ENCODE measurements at places on chromosomes 2 and 18.
A peak's percentile ranks its signal among the peaks of the same experiment; 100 is the strongest.

- DNase-seq: no peak
Observed at GRCh38 chr18:35623255-35623654, 41.7 kb downstream of the GALNT1 start.

DNA sequence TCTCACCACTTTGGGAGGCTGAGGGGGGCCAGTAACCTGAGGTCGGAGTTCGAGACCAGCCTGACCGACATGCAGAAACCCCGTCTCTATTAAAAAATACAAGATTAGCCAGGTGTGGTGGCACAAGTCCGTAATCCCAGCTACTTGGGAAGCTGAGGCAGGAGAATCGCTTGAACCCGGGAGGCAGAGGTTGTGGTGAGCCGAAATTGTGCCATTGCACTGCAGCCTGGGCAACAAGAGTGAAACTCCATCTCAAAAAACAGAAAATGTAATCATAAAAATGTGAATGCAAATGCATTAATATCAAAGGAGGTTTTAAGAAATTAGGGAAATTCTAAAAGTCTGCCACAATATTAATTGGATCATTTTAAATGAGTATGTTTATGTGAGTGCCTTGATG lies 45.7 kb downstream of the ACTR2 start:
- DNase-seq: no peak

- DNase-seq: no peak
Observed at GRCh38 chr18:3422905-3423304, 27.1 kb upstream of the TGIF1 start.

GRCh38 chr18:77234504-77235365 lies 14.9 kb upstream of the GALR1 start:
- DNase-seq: peak; percentile 21

- peak; percentile 29 for DNase-seq
Observed at GRCh38 chr2:109402180-109402579, 211.6 kb downstream of the SEPTIN10 start.

GRCh38 chr2:197307933-197308521 lies 2.6 kb downstream of the ANKRD44 start:
- DNase-seq: no peak

DNA sequence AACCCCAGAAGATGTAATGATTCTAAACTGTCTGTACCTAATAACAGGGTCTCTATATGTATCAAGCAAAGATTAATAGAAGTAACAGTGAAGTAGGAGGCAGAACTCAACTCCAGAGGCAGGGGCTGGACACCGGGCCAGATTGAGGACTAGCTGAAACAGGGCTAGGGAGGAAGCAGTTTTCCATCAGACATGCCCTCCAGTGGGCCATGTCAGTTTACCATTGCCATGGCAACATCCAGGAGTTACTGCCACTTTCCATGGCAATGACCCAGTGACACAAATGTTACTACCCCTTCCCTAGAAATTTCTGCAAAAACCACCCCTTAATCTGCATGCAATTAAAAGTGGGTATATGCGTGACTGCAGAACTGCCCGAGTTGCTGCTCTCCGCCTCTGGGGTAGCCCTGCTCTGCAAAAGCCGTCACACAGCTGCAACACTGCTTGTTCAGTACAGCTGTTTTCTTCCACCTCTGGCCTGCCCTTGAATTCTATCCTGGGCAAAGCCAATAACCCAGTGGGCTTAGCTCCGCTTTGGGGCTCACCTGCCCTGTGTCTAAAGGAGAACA lies 58.7 kb downstream of the TMEM18 start:
- DNase-seq: no peak

- no peak for DNase-seq
Observed at GRCh38 chr2:138652378-138652777, 127.8 kb downstream of the NXPH2 start.

GRCh38 chr2:191115804-191116203 lies 35.0 kb downstream of the STAT4 start:
- no peak for DNase-seq

DNA sequence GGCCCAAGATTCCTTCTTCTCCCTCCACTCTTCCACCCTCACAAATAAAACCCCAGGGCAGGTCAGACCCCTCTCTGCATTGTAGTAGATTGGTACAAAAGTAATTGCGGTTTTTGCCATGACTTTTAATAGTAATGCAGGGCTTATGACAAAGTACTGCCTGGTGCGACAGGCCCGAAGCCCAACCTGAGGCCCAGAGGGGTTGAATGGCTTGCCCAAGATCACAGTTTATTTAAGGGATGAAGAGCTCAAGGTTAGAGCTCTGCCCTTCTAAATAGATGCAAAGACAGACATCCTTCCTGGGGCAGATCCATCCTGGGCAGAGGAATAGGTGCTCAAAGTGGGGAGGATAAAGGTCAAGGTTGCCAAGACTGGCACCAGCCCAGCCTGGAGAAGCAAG lies 899 bp upstream of the PSTPIP2 start:
- DNase-seq: no peak

DNA sequence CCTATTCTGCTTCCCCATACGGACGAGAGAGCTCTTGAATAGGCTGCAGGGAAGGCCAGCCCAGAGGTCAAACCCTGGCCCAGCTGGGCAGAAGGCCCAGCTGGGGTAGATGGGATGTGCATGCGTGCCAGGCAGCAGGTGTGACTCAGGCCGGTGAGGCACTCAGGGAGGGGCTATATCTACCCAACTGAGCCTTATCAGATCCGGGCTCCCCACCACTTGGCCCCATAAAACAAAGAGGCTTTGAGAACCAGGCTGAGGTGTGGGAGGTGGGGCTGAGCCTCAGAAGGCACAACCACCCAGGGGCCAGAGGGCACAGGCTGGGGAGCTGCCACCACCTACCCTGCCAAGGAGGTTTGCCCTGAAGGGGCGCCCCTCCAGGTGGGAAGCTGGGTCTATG lies 8.0 kb upstream of the CFAP65 start:
- no peak for DNase-seq

DNA sequence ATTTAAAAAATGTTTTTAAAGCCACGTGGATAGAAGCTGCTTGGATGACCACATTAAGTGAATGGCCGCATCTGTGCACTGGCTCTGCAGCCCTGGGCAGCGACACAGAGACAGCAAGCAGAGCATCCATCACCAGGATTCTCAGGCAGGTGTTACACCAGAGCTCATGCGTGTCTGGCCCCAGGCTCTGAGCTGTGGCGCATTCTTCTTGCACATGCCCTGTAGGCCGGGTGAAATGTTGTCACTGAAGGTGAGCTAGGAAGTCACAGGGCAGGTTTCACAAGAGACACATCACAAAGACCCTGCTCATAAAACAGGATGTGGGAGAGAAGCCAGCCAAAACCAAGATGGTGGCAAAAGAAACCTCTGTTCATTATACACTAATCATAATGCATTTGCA lies 8.4 kb upstream of the PXDN start:
- no peak for DNase-seq

All from kidney epithelial cell (primary cell).